ENCODE measurements at places on chromosomes 16 and 17. TPM values are rescaled to one million over a fixed set of nuclear protein-coding genes. Genes with fewer than 3 reads are reported as not detected.

EPN3 gene
- total RNA-seq = 21.5 TPM

EME1 gene
- total RNA-seq = 0.60 TPM

GRCh38 chr16:75679366-75679765, 2.6 kb upstream of the CPHXL2 start:
- DNase-seq = no peak

GRCh38 chr17:35214192-35214591, 20.0 kb upstream of the SLC35G3 start:
- no peak for DNase-seq

PMP22 gene
- 198 TPM for total RNA-seq

ZNF785 gene
- 7.6 TPM for total RNA-seq

DNA sequence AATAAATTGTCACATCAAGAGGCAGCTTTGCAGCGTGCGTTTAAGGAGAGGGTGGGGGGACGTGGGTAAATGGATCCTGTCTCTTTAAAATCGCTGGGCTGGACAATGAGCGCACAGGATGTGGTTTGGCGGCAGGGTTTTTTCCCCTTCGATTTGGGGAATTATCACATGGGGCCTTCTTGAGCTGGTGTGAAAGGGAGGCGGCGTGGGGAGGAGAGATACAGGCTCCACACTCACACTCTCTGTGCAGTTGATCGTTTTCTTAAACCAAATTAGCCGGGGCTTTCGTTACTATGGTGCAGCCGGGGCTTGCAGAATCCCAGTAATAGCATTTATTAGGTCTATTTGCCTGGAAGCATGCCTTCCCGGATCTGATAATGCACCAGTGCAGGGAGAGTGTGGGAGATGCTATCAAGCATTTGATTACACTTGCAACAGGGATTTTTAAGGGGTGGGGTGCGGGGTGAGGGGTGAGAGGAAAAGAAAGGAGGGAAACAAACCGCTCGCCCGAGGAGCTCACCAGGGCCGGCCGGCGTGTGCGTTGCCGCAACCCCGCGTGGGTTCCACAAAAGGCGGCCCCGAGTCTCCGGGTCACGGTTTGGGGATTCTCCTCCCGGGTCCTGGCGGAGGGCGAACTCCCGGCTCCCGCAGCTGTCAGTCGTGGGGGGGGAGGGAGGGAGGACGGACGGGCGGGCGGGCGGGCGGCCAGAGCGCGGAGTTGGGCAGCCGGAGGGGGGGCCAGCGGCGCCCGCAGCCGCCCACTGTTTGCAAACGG, 58.8 kb upstream of the GSE1 start:
- peak; percentile 80 for DNase-seq

DNA sequence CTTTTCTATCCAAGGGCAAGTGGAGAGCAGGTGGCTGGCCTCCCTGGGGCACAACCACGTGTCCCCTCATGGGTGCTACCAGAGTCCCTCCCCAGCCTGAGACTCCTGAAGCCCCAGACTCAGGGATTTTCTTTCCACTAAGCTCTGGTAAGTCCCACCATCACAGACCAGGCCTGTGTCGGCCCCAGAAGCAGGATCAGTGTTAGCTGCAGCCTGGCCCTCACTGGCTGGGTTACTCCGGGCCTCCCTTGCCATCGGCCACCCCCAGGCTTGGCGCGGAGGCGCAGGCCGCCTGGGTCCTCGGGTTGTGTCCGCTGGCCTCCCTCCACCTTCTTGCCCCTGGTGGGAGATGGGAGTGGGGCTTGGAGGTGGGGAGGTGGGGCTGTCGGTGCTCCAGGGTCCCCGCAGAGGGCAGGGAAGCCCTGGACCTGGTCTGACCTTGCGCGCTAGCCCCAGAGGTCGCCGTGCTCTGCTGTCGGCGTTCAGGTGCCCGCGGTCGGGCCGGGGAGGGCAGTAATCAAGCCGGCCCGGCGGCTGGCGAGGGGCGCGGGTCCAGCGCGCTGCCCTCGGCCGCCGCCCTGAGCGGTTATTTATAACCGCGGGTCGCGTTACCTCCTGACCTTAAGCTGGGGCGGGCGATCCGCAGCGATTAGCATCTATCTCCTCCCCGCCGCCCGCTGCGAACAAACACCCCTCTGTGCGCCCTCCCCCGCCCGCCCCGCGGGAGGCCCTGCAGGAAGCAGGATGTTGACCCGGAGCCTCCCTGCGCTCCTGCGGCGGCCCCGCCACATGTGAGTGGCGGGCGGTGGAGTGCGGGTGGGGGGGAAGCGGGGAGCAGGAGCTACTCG, 78.1 kb upstream of the TOB1 start:
- DNase-seq = peak; percentile 86

ARHGAP44 gene
- 8.6 TPM for total RNA-seq

CA5A gene
- not detected for total RNA-seq

GRCh38 chr16:9843424-9844018, 338.7 kb downstream of the GRIN2A start:
- DNase-seq = no peak

GRCh38 chr16:63998-64913, 8.2 kb downstream of the RHBDF1 start:
- DNase-seq = peak; percentile 66

DNA sequence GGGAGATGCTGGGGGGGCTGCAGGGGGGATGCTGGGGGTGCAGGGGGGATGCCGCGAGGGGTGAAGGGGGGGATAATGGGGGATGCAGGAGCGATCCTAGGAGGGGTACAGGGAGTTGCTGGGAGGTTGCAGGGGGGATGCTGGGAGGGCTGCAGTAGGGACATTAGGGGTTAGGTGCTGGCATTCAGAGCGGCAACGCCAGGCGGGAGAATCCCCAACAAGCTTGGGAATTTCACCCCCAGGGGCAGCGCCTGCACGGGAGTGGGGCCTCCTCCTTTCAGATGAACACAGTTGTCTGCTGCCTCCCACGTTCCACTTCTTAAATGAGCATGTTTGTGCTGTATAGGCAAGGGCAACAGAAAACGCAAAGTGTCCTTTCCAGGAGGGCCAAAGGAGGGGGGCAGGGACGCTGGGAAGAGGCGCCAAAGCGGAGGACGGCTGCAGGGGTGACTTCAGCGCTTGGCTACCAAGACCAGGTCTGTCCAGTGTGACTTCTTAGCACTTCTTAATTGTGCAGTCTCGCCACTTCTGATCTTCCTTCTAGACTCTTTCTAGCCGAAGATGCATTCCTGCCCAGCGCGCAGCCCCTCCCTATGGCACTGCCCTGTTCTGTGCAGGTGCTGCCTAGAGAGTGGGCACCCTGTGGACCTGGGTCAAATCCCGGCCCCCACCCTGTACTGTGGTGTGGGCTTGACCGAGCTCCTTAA, 2.0 kb upstream of the SLC6A4 start:
- no peak for DNase-seq

SHCBP1 gene
- total RNA-seq = 1.0 TPM

KCNJ18 gene
- not detected for total RNA-seq

DNA sequence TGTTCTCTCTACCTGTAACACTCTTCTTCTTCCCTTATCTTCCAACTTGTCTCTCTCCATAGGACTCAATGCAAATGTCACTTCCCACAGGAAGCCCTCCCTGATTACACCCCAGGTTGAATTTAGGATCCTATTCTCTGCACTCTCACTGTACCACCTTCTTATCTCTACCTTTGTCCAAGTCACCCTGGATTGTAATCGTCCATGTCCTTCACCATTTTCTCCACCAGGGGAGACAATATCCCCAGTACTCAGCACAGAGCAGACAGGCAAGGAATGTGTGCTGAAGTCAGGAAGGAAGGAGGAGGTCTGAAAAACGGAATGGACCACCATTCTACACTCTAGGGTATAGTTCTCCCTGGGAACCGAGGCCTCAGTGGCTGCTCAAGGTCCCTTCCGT, 14.2 kb downstream of the C16orf82 start:
- no peak for DNase-seq

- DNase-seq = no peak
Observed at GRCh38 chr16:3770530-3770929, 53.2 kb upstream of the TRAP1 start.

ANKRD40CL gene
- total RNA-seq = not detected

DNA sequence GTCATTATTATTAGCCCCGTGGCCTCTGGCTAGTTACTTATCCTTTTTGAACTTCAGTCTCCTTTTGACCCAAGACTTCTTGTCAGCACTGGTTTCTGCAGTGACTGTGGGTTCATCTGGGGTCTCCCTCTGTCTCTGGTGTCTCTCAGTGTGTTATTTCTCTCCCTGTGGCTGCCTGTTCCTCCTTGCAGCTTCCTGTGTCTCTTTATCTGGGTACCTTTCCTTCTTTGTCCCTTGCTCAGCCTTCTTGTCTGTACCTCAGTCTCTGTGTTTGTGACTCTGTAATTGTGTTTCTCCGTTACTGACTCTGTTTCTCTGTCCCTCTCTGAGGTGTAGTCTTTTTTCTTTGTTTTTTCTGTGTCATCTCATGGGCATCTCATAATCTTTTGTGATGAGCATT, 102.6 kb upstream of the CDH11 start:
- DNase-seq = no peak

SCNN1G gene
- total RNA-seq = 0.30 TPM

- no peak for DNase-seq
Observed at GRCh38 chr16:5581428-5581827, 483.8 kb upstream of the EEF2KMT start.

FBXW10 gene
- total RNA-seq = not detected

Data from Right ventricle myocardium inferior (tissue), 1 donor.